Activated naive CD4-positive, alpha-beta T cell treated with anti-CD3 and anti-CD28 coated beads, Interleukin-2, amount 10 ng/mL, durations not matched to agents 5 hours and 36 hours (primary cell): ENCODE measurements at places on chromosomes 1 and 21. TPM values are rescaled to one million over a fixed set of nuclear protein-coding genes. Genes with fewer than 3 reads are reported as not detected.

The ITLN2 gene
- not detected for total RNA-seq

The HUNK gene
- 0.26 TPM for total RNA-seq

The RAP1GAP gene
- 0.53 TPM for total RNA-seq

The RIPK4 gene
- 0.05 TPM for total RNA-seq

The GOLPH3L gene
- total RNA-seq, result 25.9 TPM

The KRTAP20-2 gene
- total RNA-seq, result not detected

The DMRTA2 gene
- not detected for total RNA-seq

The NECTIN4 gene
- total RNA-seq, result not detected

The TIAM1 gene
- total RNA-seq, result 62.4 TPM

The MYOC gene
- total RNA-seq, result not detected

The ITSN1 gene
- total RNA-seq, result 5.5 TPM

The CRP gene
- total RNA-seq, result not detected

The PTPRU gene
- 0.43 TPM for total RNA-seq

The SHE gene
- total RNA-seq, result not detected

The MATN1 gene
- total RNA-seq, result not detected

The TFB2M gene
- 10.6 TPM for total RNA-seq

The OR2G6 gene
- total RNA-seq, result not detected
